ENCODE measurements at places on chromosomes 4 and X.

- DNase-seq, result no peak
Measured at GRCh38 chr4:15657366-15657765, 2.2 kb upstream of the FBXL5 start.

- no peak for DNase-seq
Measured at GRCh38 chrX:129785160-129785947, 5.6 kb downstream of the SASH3 start.

DNA sequence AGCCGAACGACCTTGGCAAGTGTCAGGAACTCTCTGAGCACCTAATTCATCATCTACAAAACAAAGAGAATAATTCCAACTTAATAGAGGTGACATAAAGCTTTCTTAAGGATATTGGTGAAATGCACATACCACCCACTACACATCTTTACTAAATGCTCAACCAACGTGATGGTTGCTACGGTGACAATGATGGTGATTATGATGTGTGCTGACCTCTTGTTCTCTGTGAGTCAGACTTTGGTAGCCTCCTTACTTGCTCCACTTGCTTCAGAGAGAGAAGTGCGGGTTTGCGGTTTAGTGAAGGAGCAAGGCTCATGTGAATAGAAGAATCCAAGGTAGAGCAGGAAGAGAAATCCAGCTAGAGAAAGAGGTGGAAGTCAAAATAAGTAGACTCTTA, 52.8 kb upstream of the CLNK start:
- no peak for DNase-seq

- DNase-seq, result no peak
Measured at GRCh38 chrX:96761566-96761965, 76.9 kb downstream of the DIAPH2 start.

GRCh38 chr4:127968586-127968985, 3.4 kb downstream of the ABHD18 start:
- DNase-seq, result no peak

DNA sequence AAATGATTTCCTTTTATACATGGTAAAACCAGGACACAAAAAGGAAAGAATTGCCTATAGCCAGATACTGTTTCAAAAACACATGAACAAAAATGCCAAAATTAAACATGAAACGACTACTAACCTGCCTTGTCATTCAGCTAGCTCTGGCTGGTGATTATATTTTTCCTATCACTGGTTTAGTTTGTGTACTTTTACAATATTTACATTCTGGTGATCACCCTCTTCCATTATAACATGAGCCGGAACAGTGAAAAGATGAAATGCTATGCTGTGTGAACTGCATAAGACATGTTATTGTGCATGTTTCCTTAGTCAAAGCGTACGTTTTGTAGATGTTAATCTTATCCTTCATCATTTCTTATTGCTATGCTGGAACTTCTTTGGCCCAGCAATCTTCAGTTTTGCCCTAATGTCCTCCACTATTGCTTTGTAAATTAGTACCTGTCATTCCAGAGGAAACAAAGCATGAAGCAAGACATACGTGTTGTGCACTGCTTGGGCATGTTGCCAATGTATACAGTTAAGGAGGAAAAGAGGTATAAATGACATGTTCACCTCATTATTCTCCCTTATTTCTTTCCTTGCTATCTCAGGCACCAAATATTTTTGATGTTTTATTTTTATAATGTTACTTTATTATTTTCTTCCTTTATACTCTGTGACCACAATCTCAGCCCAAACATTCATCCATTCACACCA, 386.3 kb downstream of the ARHGAP24 start:
- no peak for DNase-seq

GRCh38 chr4:67291644-67292043, 253.7 kb downstream of the CENPC start:
- no peak for DNase-seq

DNA sequence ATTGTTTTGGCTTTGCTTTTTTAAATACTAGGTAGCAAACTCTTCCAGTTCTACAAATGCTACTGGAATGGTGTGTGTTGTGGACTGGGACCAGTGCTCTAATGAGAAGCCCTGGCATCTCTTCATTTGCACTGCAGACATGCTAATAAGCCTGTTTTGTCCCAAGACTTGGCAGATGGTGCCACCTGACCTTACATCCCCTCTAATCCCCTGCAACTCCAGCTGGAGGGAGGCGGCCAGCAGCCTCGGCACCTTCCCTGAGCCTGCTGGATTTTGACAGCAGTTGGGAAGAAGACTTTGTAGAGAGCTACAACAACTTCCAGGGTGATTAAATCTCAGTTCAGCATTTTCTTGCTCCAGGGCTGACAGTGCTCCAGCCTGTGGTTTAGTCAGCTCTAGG, 200.0 kb downstream of the DCLK2 start:
- no peak for DNase-seq

DNA sequence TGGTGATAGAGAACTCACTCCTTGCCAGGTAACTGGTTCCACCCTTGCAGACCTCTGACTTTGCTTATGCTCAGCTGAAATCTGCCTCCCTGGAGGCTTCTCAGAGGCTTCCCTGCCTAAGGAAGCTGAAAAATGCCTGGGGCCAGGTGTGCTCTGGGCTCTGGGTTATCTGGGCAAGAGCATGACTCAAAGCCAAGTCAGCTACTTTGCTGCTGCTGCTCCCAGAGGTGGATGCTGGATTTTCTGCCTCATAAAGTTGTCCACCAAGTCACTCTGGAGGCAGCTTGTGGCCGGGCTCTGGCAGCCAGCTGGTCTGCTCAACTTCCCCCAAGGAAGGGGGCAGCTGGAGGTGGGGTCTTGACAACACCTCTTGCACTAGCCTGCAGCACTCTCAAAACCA, 132.7 kb downstream of the PJA1 start:
- DNase-seq, result no peak

DNA sequence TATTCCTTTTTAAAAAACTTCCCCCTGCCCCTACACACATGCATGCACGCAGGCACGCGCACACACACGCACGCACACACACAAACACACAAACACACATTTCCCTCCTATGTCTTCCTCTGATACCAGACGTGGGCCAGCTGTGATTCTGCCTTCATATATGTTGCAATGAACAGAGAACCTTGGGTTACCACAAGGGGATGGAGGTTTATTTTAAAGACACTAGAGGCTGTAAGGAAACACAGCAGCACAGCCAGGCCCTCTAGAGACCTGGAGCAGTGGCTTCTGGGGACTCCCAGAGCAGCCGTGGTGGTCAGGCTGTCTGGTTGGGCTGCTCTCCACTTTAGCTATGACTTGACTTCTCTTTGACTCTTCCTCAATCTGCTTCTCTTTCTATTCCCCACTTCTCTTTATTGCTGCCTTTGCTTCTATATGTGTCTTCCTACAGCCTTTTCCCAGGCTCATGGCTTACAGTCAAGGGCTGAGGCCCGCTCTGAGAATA, 3.2 kb upstream of the TLR10 start:
- no peak for DNase-seq

GRCh38 chr4:173012608-173013007, 156.0 kb upstream of the GALNT7 start:
- no peak for DNase-seq

GRCh38 chr4:11218692-11219091, 210.0 kb downstream of the HS3ST1 start:
- DNase-seq, result no peak

- DNase-seq, result no peak
Measured at GRCh38 chrX:1359477-1359873, 22.9 kb downstream of the IL3RA start.

- no peak for DNase-seq
Measured at GRCh38 chr4:7159923-7160322, 32.4 kb upstream of the SORCS2 start.

DNA sequence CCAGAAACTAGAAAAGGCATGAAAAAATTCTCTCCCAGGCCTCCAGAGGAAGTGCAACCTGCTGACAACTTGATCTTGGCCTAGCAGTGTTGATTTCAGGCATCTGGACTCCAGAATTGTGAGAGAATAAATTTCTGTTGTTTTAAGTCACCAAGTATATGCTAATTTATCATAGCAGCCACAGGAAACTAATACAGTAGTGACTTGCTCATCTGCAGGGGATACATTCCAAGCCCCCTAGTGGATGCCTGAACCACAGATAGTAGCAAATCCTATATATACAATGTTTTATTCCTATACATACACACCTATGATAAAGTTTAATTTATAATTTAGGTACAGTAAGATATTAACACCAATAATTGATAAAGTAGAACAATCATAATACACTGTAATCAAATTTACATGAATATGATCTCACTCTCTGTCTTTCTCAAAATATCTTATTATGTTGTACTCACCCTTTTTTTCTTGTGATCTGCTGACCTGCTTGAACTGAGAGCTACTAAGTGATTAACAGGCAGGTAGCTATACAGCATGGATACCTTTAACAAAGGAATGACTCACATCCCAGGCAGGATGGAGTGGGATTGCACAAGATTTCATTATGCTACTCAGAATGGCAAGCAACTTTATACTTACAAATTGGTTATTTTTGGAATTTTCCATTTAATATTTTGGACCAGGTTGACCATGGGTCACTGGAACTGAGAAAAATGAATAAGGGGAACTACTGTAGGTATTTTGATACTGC, 501.1 kb downstream of the KCNIP4 start:
- DNase-seq, result no peak
